ENCODE measurements at places on chromosomes 16 and 17.

DNA sequence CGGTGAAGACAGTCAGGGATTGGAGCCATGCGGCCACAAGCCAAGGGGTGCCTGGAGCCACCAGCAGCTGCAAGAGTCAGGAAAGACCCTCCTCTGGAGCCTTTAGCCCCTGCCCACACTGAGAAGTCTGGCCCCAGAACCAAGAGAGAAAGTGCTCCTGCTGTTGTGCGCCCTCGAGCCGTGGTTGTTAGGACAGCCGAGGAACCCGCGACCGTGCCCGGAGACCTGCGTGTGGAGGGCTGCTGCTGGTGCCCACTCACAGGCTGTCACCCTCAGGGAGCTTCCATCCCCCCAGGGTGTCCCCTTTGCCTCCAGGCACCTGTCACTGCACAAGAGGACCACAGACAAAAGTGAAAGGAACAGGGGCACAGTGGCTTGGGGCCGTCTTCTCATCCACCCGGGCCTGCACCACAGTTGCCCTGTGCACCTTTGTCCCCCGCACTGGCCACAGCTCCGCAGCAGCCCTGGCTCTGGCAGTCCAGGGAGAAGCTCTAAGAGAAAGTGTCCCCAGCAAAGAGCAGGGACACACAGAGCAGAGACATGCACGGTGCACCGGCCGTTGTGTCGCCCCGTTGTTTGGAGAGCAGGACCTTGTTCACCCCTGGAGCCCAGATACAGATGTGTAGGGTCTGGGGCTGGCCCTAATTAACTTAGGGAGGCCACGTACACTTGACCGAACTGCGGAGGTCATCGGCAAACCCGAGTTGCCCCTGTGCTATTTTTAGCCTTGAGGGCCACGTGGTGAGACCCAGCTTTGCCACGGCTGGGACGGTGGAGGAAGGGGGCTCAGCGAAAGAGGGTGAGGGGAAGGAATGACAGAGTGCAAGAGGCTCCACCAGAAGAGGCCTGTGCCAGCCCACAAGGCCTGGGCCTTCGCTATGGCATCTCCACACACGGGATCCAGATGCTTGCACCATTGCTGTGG, 329.2 kb downstream of the C16orf95 start:
- DNase-seq = no peak

DNA sequence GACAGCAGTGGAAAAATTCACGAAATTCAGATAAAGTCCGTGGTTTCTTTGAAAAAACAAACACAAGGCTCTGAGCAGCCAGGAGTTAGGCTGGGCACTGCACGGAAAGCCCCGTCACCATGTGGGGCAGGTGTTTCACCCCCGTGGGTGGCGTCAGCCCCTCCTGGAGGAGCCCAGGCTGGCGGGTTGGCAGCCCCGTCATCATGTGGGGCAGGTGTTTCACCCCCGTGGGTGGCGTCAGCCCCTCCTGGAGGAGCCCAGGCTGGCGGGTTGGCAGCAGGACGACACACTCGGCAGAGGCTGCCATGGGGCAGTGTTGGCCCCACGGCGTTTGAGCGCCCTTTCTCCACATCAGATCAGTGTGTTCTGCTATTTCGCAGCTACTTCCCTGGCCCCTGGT, 38.1 kb downstream of the ACSF3 start:
- no peak for DNase-seq

GRCh38 chr17:47852113-47852949, 1.4 kb upstream of the SP6 start:
- DNase-seq = no peak

DNA sequence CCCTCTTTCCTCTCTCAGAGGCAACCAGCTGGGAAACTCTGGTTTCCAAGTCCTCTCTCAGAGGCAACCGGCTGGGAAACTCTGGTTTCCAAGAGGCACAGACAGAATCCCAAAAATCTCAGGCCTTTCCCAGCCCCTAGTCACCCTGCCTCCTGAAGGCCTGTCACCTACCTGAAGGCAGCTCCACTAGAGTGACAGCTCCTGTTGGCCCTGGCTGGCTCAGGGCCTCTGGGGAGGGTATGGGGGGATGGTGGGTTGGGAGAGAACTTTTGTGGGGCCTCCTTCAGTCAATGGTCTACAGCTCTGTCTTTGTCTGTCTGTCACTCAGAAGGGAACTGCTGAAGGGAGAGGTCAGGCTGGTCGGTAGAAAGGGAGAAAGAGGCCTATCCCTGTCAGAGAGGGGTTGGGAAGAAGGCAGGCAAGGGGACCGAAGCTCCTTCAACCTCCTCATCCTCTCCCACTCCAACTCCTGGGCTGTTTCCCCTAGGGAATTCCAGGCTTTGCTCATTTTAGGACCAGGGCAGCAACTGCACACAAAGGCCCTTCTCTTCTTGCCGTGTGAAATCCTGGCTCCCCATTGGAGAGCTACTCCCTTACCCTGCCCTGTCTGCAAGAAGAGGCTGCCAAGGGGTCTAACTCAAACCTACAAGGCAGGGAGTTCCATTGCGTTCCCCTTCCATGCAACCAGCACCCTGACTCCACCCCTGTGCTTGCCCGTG, 23.6 kb downstream of the COPZ2 start:
- DNase-seq = no peak

- DNase-seq = no peak
Observed at GRCh38 chr16:67431775-67432505, 1.0 kb downstream of the HSD11B2 start.

DNA sequence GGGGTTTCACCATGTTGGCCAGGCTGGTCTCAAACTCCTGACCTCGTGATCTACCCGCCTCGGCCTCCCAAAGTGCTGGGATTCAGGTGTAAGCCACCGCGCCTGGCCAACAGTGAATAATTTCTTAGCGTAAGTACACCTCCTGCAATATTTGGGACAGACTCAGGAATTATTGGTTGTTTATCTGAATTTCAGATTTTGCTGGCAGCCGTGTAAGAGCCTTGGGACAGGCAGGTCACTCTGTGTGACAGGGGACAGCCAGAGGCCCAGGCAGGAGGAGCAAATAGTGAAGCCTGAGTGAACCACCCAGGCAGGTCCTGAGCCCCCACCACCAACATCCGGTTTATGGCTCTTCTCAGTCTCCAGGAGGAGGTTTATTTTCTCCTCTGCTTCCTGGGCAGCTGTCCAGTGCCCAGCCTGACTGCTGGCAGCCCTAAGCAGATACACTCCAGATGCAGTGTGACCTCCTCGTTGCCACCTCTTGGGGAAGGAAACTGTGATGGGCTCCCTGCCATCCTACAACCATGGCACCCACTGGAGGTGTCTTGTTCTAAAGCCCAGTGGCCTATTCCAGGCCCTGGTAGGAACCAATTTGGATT, 26.2 kb upstream of the ADORA2B start:
- DNase-seq = no peak

DNA sequence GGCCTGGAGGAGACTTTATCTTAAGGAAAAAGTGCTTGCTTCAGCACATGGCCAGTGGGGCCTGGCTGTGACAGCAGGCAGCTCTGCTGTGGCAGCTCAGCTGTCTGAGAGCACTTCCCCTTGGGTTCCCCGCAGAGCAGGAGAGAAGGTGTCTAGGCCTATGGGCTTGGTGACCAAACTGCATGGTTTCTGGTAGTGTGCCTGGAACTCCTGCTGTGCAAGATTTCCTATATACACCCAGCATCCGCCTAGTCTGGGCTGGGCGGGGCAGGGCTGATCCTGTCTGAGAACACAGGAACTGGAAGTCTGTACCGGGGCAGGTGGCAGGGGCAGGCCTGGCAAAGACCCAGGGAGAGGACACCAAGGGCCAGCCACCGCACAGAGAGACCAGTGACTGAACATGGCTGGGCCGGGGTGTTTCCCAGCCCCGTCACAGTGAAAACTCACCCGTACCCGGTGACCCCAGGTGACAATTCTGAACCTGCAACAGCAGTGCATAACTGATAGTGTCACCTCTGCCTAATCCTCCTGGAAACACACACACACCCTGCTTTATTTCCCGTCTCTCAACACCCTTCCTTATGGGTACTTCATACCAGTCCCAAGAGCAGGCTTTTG, 39.3 kb downstream of the CHD9 start:
- peak; percentile 19 for DNase-seq

DNA sequence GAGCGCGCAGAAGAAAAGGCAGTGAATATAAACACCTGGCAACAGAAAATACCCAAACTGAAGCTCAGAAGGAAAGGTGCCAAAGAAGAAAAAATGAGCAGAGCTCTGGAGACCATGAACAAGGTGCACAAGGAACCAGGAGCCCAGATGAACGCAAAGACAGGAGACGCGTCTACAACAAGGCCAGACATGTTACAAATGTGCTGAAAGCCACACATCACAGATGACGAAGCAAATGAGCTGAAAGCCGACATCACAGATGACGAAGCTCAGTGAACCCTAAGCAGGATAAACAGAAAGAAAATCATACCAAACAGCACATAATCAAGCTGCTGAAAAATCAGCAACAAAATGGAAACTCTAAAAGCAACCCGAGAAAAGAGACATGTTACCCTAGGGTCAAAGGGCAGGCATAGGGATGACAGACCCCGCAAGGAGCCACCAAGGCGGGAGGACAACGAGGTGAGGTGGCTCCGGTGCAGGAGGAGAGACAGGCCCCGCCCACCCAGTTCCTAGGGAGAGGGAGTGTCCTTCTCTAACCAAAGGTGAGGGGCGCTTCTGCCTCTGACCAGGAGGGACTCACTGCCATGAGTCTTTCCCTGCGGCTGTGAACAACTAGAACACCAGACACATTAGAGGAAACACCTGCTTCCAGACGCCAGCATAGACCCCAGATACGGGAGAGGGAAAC, 39.1 kb downstream of the CCDC57 start:
- no peak for DNase-seq

- DNase-seq = no peak
Observed at GRCh38 chr17:8341456-8341855, 1.8 kb downstream of the ODF4 start.

- no peak for DNase-seq
Observed at GRCh38 chr17:46200197-46200596, 7.0 kb upstream of the KANSL1 start.

GRCh38 chr17:11340803-11341202, 99.8 kb downstream of the SHISA6 start:
- DNase-seq = no peak

- no peak for DNase-seq
Observed at GRCh38 chr16:11235703-11235991, 20.4 kb downstream of the SOCS1 start.

- no peak for DNase-seq
Observed at GRCh38 chr16:88058136-88058535, 106.9 kb downstream of the BANP start.

GRCh38 chr16:4194661-4195060, 47.2 kb downstream of the SRL start:
- DNase-seq = no peak

DNA sequence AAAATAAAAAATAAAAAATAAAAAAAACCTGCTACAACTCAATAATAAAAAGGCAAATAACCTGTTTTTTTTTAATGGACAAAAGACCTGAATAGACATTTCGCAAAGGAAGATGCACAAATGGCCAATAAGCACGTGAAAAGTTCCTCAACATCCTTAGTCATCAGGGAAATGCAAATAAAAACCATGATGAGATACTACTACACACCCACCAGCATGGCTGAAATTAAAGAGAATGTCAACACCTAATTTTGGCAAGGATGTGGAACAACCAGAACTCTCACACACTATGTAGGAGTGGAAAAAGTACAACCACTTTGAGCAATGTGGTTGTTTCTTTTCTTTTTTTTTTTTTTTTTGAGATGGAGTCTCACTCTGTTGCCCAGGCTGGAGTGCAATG, 24.6 kb downstream of the COG7 start:
- no peak for DNase-seq

DNA sequence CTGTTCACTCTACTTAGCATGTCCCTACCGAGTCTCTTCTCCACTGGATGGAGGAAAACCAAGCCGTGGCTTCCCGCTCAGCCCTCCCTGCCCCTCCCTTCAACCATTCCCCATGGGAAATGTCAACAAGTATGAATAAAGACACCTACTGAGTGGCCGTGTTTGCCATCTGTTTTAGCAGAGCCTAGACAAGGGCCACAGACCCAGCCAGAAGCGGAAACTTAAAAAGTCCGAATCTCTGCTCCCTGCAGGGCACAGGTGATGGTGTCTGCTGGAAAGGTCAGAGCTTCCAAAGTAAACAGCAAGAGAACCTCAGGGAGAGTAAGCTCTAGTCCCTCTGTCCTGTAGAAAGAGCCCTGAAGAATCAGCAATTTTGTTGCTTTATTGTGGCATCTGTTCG, 2.8 kb upstream of the LPCAT2 start:
- no peak for DNase-seq

- DNase-seq = no peak
Observed at GRCh38 chr16:80208015-80208414, 332.8 kb upstream of the DYNLRB2 start.
